ENCODE measurements at places on chromosomes 1 and 21.

DNA sequence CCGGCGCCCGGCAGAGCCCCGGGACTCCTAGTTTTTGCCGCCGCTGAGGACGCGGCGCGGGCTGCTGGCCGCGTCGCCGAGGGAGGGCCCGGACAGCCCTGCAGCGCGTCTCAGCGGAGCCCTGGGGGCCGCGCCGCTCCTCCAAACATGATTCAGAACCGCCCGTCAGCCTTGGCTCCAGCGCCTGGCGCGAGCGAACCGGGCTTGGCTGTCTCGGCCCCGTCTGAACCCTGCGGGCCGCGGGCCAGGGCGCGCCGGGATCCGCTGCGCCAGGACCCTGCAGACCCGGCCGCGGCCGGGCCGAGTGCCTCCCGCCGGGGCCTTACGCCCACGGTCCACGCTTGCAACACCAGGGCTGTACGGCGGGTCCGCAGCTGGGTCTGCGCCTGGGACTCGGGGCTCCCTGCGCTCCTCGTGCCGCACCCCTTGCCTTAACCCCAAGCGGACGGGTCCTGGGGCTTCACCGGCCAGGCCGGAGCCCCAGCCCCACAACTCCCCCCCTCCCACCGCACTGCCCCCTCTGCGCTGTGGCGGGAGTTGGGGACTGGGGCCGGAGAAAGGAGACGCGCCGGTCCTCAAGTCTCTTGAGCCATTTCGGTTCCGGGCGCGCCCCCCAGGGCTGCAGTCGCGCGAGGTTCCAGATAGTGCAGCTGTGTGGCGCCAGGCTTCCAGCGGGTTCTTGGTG lies 48.4 kb upstream of the CD34 start:
- no peak for DNase-seq

GRCh38 chr1:217888328-217888727 lies 257.2 kb downstream of the SPATA17 start:
- no peak for DNase-seq

- DNase-seq, result no peak
These were observed 34.0 kb downstream of the TFF3 start for GRCh38 chr21:42281181-42281680.

DNA sequence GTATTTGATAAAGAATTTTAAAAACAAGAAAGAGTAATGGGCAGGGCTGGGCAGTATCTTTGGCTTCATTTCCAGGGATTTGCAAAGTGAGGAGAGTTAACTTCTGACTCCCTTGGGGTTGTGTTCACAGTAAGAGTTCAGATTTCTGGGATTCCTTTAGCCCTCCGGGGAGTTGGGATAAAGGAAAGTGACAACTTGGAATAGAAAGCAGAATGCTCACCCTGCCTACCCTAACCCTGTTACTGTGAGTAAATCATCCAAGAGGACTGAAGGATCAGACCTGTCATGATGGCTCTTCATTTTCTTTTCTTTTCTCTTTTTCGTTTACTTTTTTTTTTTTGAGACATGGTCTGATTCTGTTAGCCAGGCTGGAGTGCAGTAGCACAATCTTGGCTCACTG lies 76.1 kb downstream of the CACHD1 start:
- DNase-seq, result no peak

- peak; percentile 40 for DNase-seq
These were observed 36.2 kb upstream of the IPO9 start for GRCh38 chr1:201792534-201793305.

GRCh38 chr1:30694280-30695175 lies 28.9 kb downstream of the MATN1 start:
- no peak for DNase-seq

- no peak for DNase-seq
These were observed 17.6 kb downstream of the OPTC start for GRCh38 chr1:203511513-203511912.

DNA sequence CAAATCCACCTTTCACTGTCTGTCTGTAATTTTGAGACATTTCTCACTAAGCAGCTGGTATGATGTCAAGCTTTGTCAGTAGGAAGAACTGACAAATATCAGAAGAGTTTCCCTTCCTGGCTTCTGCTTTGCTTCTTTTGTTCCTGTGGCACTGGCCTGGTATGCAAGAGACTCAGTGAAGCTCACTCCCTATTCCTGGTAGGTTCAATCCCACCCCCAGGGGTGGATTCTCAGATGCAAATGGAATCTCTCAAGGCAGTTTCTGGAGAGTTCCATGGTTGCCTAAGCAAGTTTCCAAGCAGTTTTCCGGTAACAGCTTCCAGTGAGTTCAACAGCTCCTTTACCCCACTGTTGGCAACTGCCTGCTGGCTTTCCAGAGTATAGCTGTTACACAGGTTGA lies 683.4 kb downstream of the PTPRC start:
- no peak for DNase-seq

- DNase-seq, result no peak
These were observed 1522.3 kb upstream of the TPTE start for GRCh38 chr21:8998946-8999681.

DNA sequence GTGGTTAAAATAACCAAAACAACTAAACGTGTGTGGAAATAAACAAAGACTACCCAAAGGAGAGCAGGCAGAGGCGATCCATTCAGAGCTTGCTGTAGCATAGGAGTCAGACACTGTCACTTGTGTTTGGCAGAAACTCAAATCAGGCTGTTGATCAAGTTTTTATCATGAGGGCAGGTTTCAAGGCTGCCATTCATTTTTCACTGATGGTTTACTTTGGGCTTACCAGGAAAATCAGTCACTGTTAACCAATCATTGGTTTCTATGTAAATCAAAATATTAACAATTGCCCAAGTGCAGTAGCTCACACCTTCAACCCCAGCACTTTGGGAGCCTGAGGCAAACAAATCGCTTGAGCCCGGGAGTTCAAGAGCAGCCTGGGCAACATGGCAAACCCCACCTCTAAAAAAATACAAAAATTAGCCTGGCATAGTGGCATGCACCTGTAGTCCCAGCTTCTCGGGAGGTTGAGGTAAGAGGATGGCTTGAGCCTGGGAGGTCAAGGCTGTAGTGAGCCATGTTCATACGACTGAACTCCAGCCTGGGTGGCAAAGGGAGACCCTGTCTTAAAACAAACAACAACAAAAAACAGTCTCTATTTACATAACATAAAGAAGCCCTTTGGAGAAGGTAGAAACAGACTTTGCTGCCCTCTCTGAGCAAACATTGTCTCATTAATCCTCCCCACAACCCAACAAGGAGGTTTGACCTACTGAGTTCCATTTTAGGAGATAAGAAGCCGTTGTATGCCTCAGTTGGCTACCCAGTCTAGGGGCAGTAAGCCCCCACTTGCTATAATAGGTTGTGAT lies 21.1 kb upstream of the ETS2 start:
- no peak for DNase-seq

- no peak for DNase-seq
These were observed 40.5 kb downstream of the AK5 start for GRCh38 chr1:77322061-77322900.

GRCh38 chr1:150683914-150684313 lies 13.0 kb downstream of the GOLPH3L start:
- no peak for DNase-seq

DNA sequence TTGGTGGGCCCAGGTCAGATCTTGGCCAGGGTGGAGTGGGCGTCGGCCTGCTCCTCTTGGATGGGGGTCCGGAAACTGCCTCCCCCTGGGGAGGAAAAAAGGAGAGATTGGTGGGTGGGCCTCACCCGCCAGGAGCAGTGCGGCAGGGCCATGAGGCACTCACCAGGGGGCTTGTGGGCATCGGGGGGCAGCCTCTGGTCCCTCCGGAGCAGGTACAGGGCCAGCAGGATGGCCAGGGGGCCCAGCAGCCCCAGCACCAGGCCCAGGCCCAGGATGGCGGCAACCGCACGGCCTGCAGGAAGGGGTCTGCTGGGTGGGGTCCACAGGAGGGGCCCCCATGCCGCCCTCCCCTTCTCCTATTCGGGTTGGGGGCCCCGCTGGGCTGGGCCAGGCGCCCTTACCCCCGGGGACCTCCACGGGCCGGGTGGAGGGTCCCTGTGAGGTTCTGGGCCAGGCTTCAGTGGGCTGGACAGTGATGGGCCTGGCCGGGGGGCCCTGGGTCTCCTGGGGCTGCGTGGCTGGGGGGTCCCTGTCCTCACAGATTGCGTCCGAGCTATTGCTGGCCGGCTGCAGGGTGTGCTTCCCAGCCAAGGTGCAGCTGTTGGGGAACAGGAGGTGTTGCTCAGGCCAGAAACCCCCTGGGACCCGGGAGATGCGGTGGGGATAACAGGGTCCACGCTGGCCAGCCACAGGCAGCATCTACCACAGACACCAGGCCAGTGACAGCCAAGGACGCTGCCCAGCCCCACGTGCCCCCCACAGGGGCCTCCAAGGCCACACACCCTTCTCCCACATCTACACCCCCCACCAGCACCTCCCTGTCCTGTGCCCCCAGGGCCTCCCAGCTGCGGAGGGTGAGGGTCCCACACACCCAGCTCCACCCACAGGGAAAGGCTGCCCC lies 2.2 kb downstream of the TNFRSF4 start:
- no peak for DNase-seq

- peak; percentile 80 for DNase-seq
These were observed 12.3 kb upstream of the GSTM4 start for GRCh38 chr1:109643385-109644230.

DNA sequence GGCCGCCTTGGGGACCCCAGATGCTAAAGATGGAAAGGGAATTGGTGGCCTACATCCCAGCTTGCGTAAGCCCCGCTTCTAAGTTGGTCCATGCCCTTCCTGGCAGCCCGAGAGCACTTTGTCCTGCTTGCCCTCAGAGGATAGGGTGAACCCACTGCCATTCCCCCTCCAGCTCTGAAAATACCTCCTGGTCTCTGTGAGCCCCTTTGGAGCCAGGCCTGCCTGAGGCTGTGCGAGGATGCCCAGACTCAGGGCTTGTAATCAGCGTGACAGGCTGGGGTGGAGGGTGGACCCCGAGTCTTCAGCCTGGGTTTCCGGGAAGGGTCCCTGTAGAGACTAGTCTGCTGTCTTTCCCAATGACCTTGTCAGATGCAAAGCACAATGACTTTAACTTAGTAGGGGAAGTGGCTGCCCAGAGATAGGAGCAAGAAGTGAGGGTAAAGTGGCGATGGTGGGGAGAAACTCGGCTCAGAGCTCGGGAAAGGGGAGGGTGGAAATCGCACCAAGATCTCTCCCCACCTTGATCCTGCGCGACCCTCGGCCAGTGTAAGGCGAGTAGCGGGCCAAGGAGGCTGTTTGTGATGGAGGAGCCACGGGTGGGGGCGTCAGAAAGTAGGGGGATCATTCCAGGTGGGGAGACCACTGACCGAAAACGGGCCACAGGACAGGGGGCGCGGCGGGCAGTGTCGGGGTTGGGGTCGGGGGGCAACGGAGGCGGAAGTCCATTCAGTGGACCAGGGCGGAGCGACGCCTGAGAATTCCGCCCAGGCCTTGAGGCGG lies 2.7 kb upstream of the HES3 start:
- no peak for DNase-seq

DNA sequence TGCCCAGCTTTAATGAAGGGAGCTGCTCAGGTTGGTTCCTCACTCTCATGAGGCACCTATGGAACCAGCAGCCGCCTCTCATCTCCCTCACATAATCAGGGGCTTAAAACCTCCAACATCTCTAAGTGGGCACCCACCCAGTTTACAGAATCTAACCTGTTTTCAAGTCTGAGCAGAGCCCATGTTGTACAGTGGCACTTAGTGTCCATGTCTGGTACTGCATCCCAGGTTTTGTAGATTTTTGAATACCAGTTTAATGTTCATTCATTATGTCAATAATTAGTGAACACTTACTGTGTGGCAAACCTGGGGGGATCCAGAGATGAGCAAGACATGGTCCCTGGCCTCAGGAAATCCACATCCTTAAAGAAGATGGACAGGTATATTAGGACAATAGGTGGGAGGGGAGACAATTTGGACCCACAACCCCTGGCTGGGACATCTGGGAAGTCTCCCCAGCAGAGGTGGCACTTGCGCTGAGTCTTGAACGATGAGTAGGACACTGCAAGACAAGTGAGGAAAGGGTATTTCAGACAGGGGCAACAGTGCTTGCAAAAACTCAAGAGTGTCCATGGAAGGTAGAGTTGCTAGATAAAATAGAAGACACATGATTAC lies 83.3 kb downstream of the LACTBL1 start:
- DNase-seq, result no peak

DNA sequence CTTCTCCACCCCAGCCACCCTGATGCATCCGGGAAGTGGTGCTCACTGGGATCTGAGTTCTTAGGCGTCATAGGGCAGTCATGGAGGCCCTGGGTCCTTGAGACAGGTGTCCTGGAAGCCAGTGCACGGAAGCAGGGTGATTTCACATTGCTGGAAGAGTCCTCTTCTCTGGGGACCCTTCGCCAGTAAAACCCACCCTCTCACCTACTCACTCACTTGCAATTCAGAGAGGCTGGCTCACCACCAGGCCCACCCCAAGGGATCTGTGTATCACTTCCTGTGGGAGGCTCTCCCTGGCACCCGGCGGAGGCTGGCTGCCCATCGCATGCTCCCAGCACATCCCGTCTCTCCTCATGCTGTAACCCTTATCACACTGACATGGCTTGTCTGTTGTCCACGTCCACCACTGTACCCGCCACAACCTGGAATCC lies 40.2 kb upstream of the EPS8L3 start:
- no peak for DNase-seq

GRCh38 chr21:41764558-41765419 lies 2.1 kb downstream of the RIPK4 start:
- no peak for DNase-seq

- no peak for DNase-seq
These were observed 138.7 kb upstream of the ZNF644 start for GRCh38 chr1:91160363-91161075.

GRCh38 chr21:43894206-43894577 lies 29.2 kb downstream of the AGPAT3 start:
- no peak for DNase-seq

DNA sequence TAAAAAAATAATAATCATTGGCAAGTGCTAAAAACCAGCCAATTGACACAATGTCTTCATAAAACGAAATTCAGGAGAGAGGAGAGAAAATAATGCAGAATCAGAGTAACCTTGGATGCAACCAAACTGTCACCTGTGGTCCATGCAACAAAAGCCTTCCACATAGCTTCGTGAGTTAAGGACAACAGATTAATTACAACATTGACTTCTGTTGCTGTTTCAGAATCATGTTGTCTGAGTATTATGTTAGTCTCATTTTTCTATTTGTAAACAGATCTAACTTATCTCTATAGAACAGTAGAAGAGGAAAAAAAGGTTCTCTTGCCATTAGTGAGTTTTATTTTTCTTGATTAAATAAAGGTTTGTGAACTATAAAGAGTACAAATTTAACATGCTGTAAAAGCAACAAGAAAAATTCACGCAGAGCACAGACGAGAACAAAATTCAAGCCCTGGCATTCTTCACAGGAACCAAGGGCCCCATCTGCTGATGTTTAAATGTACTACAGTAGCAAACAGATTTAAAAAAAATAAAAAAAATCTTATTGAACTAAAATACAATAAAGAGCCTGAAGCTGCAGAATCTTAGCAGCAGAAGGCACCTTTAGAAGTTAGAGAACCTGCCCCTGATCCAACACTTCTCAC lies 381.1 kb upstream of the PKN2 start:
- DNase-seq, result no peak

DNA sequence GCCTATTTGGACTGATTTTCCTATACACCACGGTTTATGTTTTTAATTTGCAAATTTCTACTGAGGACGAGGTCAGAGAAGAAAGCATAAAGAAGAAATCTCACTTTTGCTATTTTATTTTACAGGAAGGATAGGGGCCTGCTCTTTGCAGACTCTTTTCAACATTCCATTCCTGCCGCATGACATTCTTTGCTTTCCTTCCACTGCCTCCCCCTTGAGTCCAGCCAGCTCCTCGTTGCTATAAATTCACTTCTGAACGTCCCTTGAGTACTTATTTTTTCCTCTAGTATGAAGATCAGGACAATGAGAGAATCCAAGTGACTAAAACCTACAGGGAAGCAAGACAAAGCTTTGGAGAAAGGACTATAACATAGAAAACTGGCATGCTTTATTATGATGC lies 53.4 kb upstream of the PTGFR start:
- no peak for DNase-seq

Data from stimulated activated CD4-positive, alpha-beta T cell treated with anti-CD3 and anti-CD28 coated beads, TNF-alpha, amount 100 ng/mL, for 24 hours (primary cell).